ENCODE measurements at places on chromosomes 12 and 14. TPM values are rescaled to one million over a fixed set of nuclear protein-coding genes. Genes with fewer than 3 reads are reported as not detected.

- peak; percentile 74 for DNase-seq
- H3K36me3 ChIP-seq, result no peaks in the 10 kb centered on the region
- peak overlapping the region; percentile 32 for H3K27ac ChIP-seq
- no peak overlapping the region for H3K4me3 ChIP-seq
Observed at GRCh38 chr14:60665177-60665550, 15.9 kb upstream of the SIX1 start.

DNA sequence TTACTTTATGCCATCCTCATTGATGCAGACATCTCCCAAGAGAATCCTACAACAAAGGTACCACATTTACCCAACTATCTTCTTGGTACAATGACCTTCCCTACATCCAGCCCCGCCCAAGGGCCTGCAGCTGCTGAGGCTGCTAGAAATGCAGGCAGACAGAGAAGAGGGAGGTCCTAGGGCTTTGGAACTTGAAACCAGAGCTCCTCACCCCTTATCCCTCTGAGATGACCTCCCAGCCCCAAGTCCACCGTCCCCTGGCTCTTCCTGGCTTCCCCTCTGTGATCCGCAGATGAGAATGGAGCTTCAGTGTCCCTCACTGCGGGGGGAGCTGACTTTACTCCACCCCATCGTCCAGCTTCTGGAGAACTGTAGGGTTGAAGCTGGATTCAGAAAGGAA, 1.6 kb upstream of the TNFRSF1A start:
- H3K4me3 ChIP-seq, result peak overlapping the region; percentile 21
- H3K27me3 ChIP-seq, result no peaks in the 10 kb centered on the region
- H3K36me3 ChIP-seq, result no peaks in the 10 kb centered on the region
- DNase-seq, result no peak

DNA sequence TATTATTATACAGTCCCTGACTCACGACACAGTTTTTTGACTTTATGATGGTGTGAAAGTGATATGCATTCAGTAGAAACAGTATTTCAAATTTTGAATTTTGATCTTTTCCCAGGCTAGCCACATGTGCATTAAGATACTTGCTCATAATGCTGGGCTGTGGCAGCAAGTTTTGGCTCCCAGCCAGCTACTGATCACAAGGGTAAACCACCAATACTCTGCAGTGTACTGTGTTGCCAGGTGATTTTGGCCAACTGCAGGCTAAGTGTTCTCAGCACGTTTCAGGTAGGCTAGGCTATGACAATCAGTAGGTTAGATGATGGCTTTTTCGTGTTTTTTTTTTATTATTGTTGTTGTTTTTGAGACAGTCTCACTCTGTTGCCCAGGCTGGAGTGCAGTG, 69.4 kb upstream of the ACTN1 start:
- 0 out of 2 replicates have a peak, but pooled peaks cover 2% of the 10 kb centered on the region for H3K36me3 ChIP-seq
- H3K4me3 ChIP-seq, result no peak overlapping the region
- H3K27ac ChIP-seq, result no peak overlapping the region
- no peak for DNase-seq
- no peaks in the 10 kb centered on the region for H3K27me3 ChIP-seq

GRCh38 chr12:131752451-131752850, 41.6 kb downstream of the SFSWAP start:
- H3K36me3 ChIP-seq, result peaks cover 31% of the 10 kb centered on the region
- H3K27ac ChIP-seq, result no peak overlapping the region
- no peak for DNase-seq
- H3K4me1 ChIP-seq, result no peaks in the 10 kb centered on the region

The NOVA1 gene
- total RNA-seq, result 0.13 TPM

Data from HepG2 (cell line).